ENCODE measurements at places on chromosomes 4 and X.

DNA sequence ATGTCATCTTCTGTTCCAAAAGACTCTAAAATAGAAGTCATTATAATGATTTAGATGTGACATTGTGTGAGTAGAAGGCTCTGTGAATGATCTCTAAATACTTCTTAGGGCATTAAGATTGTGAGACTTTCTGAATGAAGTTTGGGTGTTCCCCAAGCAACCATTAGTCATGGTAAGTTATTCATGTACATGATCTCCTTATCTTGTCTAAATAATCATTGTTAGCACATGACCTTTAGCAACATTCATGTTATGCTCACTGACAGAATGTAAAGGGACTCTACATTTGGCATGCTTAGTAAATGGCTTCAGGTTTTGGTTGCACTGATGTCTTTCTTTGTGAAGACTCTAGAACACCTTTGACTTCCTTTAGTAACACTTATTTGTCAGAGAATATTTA lies 140.8 kb upstream of the AGA start:
- no peak for DNase-seq

DNA sequence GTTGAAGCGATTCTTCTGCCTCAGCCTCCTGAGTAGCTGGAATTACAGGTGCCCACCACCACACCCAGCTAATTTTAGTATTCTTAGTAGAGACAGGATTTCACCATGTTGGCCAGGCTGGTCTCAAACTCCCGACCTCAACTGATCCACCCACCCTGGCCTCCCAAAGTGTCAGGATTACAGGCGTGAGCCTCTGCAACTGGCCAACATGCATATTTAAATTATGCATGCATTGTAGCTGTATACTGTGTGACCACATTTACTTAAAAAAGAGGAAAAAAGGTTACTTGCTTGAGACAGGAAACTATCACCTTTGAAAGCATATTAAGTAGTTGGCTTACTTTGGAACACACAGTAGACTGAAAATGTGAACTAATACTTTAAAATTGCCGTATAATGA lies 29.5 kb downstream of the METTL14 start:
- no peak for DNase-seq

GRCh38 chrX:47030339-47030738 lies 47.9 kb upstream of the RGN start:
- no peak for DNase-seq

GRCh38 chr4:105451346-105451745 lies 22.5 kb downstream of the PPA2 start:
- DNase-seq = no peak

GRCh38 chr4:109657854-109658418 lies 45.3 kb downstream of the CASP6 start:
- DNase-seq = no peak

DNA sequence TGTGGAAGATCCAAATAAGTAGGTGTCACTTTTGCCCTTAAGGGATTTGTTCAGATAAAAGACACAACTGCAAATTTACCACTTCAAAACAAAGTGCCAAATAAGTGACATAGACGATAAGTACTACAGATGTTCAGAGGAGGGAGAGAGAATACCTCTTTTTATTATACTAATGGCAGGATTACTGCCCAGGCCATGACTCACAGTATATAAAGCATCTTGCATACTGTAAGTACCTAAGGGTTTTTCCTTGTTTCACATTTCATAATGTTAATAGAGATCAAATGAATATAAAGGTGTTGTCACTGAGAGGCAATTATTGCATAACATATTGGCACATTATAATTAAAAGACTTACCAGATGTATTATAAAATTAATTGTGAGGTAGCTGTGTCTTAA lies 46.4 kb downstream of the PTPN13 start:
- no peak for DNase-seq

DNA sequence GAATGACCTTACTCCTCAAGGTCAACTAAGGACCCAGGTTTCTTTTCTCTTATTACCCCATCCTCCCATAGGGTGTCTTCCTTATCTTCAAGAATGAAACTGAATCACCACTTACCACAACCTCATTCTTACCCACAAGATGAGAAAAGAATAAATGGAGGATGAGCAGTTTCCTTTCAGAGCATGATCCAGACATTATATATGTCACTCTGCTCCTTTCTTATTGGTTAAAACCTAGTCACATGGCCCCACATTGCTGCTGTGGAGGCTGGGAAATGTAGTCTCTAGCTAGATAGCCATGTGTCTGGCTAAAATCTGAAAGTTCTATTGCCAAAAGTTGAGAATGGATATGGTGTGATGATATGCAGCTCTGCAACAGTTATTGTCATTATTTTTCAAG lies 62.4 kb upstream of the RAI2 start:
- DNase-seq = no peak

GRCh38 chrX:2701600-2701999 lies 10.5 kb downstream of the CD99 start:
- no peak for DNase-seq

DNA sequence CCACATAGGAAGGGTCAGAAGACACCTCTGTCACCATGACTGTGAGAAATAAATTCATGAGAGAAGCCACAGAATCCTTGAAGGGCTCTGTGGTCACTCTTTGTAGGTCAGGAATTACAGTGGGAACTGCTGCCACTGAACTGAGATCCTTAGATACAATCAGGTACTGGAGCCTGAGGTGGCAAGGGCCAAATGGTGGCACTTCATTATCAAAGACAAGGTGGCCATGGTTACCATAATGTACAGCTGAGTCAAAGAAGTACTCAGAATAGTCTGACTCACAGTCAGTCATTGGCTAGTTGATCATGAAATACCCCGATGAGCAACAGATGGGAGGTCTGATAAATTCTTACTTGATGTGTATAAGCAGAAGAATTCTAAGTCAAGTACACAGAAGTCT lies 131.9 kb downstream of the RTL3 start:
- DNase-seq = no peak

- no peak for DNase-seq
These were observed 34.0 kb upstream of the GYPA start for GRCh38 chr4:144174401-144175067.

DNA sequence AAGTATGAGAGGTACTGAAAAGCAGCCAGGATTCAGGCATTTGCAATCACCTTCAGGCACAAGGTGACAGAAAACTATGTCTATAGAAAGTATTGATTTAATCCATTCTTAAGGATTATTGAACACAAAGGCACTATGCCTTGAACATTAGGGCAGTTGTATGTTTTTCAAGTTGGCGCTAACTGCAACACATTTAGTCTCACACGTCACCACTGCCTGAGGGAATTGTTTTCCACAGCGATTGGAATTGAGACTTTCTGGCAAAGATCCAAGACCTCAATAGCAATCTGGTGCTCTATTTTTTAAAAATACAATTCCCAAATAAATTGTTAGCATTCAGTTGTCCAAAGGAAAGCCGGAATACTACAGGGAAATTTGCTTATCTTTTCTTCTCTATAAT lies 52.7 kb upstream of the FTHL17 start:
- DNase-seq = no peak

- no peak for DNase-seq
These were observed 55.3 kb downstream of the GPR143 start for GRCh38 chrX:9710332-9710731.

- DNase-seq = no peak
These were observed 194.6 kb downstream of the FRMPD4 start for GRCh38 chrX:12332786-12333347.

DNA sequence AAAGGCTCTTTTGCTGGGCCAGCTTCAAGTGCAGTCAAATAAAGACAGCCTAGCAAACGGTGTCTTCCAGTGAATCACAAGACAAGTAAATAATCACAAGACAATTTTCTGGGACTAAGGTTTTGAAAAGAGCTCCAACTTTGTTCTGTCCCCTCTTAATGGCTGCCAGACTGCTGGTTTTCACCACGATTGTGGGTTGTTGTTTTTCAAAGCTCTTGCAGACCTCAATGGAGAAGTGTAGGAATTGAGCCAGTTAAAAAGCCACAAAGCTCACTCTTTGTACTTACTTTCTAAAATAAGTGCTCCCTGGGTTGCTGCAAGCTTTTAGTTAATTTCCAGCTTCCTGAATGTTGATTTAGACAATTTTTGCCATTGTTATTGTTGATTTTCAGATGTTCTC lies 405.8 kb upstream of the HTR2C start:
- no peak for DNase-seq

GRCh38 chr4:189858435-189858834 lies 82.2 kb upstream of the FRG1 start:
- no peak for DNase-seq

- DNase-seq = no peak
These were observed 332.5 kb upstream of the TRAM1L1 start for GRCh38 chr4:117417856-117418255.

- DNase-seq = no peak
These were observed 52.3 kb upstream of the NKX1-1 start for GRCh38 chr4:1458581-1458980.

DNA sequence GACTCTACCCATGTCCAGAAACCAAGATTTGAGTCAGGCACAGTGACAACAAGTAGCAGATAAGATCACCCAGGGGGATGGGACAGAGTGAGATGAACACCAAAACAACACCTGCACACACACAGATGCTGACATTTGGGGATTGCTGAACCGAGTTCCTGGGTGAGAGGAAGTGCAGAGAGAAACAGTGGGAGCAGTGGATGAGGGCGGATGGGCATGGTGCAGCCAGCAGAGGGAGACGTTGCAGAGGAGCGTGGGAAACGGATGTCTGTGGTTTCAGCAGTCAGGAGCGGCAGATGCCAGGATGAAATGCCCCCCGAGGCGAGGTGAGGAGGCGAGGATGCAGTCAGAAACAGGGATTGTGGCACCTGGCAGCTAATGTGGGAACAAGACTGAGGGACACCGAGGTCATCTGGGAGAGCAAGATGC lies 78.6 kb upstream of the STS start:
- no peak for DNase-seq

DNA sequence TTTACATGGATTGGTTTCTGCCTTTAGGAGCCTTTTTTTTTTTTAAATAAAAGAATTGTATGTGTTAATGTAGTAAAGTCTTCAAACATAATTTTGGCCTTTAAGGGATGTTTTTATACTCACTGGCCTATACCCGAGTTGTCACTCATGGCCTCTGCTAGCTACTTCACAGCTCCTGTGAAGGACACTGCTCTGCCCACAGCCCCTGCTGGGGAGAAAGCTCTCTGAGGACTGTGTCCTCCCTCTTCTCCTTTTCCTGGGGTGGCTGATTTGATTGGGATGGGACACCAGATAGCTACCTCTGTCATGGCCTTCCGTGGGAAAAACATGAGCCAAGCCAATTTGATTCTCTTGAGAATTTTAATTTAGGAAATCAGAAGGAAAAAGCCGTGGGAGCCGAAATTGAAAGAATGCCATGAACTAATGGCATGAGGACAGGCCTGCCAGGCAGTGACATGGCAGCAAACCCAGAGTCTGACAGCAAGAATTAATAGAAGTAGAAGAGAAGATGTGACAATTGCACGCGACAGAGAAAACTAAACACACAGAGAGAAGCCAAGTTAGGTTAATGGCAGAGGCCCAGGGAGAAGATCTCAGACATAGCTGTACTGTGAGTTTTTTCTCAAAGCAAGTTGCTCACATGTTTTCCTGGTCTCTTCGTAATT lies 81.4 kb downstream of the ARHGAP10 start:
- DNase-seq = no peak

DNA sequence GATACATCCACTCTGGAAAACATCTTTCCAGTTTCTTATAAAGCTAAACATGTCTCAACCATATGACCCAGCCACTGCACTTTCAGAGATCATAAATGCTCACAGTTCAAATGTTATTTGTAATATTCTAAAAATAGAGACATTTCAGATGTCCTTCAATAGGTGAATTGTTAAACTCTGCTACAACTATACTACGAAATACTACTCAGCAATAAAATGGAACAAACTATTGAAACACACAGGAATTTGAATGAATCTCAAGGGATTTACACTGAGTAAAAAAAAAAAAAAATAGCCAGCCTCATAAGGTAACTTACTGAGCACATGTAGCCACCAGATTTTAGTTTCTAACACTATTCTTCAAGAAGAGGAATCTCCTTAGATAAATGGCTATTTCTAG lies 253.9 kb downstream of the PCDH18 start:
- no peak for DNase-seq

- DNase-seq = no peak
These were observed 631 bp downstream of the EVC start for GRCh38 chr4:5711479-5712184.

- DNase-seq = no peak
These were observed 83.1 kb upstream of the TEX13D start for GRCh38 chrX:124249345-124249744.

- no peak for DNase-seq
These were observed 224.5 kb upstream of the PGRMC2 start for GRCh38 chr4:128512161-128512560.

DNA sequence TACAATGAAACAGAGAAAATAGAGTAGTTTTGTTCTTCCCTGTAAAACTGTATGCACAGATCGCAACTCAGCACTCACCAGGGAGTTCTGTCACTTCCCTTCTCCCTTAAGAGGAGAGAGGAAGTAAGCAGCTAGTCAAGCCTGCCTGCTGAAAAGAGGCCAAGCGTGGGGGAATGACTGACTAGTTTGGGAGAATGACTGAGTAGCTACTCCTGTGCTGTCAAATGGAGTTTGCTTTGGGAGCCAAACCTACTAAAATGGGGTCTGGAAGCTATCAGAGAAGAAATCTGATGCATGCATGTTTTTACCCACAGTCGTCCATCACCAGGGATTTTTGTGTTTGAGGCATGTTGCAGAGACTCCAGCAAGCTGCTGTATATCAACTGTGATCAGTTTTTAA lies 54.6 kb upstream of the LHFPL1 start:
- DNase-seq = no peak

GRCh38 chrX:111259559-111259958 lies 10.7 kb downstream of the CAPN6 start:
- no peak for DNase-seq

- no peak for DNase-seq
These were observed 738.7 kb upstream of the NDST4 start for GRCh38 chr4:115851918-115852766.

DNA sequence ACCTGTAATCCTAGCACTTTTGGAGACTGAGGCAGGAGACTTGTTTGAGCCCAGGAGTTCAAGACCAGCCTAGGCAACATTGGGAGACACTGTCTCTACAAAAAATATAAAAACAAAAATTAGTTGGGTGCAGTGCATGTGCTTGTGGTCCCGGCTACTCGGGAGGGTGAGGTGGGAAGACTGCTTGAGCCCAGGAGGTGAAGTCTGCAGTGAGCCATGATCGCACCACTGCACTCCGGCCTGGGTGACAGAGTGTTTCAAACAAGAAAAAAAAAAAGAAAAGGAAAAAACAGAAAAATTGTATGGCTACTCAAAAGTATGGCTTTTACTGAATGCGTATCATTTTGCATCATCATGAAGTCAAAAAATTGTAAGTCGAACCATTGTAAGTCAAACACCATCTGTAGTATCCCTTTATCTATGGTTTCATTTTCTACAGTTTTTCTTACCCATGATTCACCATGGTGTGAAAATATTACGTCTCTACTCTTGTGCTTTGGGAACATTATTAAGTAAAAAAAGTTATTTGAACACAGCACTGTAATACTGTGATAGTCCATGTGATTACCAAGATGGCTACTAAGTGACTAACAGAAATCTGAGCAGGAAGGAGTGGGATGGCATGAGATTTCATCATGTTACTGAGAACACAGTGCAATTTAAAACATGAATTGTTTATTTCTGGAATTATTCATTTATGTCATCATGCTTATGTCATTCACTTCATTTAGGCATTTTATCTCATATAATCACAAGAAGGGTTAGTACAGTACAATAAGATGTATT lies 26.5 kb upstream of the MANBA start:
- no peak for DNase-seq

Measured in stimulated activated CD8-positive, alpha-beta memory T cell treated with anti-CD3 and anti-CD28 coated beads, Interleukin-4, amount 100 ng/mL, for 4 hours (primary cell).